ENCODE measurements at places on chromosomes 13 and 19. TPM values are rescaled to one million over a fixed set of nuclear protein-coding genes. Genes with fewer than 3 reads are reported as not detected.

The ERICH4 gene
- polyA plus RNA-seq: not detected

The MPND gene
- polyA plus RNA-seq: 18.9 TPM

The TMEM190 gene
- not detected for polyA plus RNA-seq

The LILRB5 gene
- polyA plus RNA-seq: 0.56 TPM

The SPRED3 gene
- 0.80 TPM for polyA plus RNA-seq

The TRMT1 gene
- polyA plus RNA-seq: 85.5 TPM

The LGI4 gene
- 8.0 TPM for polyA plus RNA-seq

The PLIN3 gene
- 9.6 TPM for polyA plus RNA-seq

The TMIGD2 gene
- not detected for polyA plus RNA-seq

The CEACAM5 gene
- polyA plus RNA-seq: 0.30 TPM

The DZIP1 gene
- polyA plus RNA-seq: 16.7 TPM

Data from pancreas (tissue), 10 donors.